T-helper 2 cell (primary cell): ENCODE measurements at places on chromosomes 7 and 10.
A peak's percentile ranks its signal among the peaks of the same experiment; 100 is the strongest.

DNA sequence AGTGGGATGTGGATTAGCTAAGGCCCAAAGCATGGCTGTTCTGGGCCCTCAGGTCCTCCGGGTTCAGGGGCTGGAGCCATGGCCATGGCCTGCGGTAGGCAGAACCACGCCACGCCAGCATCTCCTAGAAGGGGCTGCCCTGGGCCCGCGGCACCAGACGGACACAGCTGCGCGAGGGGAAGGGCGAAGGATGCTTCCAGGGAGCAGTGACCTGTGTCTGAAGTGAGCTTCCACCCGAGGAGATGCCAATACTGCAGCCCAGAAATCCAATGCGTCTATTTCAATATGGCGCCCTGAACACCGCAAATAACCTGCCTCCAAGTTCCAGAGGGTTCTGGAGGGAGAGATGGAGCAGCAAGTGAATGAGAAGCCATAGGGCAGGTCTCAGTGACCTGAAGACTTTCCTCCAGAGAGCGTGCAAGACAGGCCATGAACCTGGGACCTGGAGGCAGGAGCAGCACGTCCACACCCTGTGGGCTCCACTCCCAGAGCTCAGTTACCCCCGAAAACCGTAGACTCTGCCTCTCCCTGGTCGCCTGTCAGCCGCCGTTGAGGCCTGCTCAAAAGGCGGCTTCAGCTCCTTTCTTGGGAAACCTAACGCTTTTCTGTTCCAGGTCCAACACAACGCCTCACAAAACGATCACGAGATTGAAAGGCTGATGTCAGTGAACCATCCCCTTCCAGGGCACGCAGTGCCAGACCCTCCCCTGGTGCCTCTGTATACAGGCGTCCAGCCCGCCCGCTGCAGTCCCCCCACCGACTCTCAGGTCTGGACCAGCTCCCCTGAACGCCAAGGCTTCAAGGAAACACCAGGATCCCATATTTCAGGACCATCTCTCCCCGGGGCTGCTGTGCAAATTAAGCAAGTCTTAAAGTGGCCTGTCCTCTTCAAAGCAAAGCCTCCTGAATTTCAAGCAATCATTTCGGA lies 37.4 kb downstream of the AMZ1 start:
- DNase-seq = no peak

- DNase-seq = no peak
These were observed 49.6 kb upstream of the ZNF680 start for GRCh38 chr7:64612452-64612851.

- peak; percentile 63 for DNase-seq
These were observed 241.5 kb upstream of the PTER start for GRCh38 chr10:16195178-16195769.

- no peak for DNase-seq
These were observed 72.5 kb upstream of the KCNMA1 start for GRCh38 chr10:77710081-77710551.

DNA sequence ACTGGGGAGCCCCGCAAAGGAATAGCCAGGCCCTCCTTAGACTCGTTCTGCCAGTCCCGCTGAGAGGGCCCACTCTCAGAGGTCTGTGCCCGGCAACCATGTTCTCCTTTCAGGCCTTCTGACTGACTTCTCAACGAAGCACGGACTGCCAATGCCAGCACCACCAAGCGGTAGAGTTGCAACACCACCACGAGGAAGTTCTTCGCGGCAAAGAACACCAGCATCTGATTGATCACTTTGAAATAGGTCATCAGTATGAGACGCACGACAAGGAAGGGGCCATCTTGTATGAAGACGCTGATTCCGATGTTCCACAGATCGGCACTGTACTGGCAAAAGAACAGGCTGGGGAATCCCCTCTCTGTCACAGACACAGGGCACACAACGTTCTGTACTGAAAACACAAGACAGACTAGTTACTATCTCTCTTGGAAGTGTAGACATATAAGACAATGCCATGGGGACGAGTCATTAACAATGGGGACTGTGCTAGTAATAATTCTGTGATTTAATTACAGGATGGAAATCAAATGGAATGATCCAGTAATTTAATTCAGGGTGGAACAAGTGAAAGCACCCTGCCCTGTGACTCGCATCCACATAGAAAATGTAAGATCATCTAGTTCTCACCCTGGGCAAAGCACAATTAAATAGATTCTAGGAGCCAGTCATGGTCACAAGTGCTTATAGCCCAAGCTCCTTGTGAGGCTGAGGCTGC lies 42.7 kb downstream of the TMEM26 start:
- no peak for DNase-seq

DNA sequence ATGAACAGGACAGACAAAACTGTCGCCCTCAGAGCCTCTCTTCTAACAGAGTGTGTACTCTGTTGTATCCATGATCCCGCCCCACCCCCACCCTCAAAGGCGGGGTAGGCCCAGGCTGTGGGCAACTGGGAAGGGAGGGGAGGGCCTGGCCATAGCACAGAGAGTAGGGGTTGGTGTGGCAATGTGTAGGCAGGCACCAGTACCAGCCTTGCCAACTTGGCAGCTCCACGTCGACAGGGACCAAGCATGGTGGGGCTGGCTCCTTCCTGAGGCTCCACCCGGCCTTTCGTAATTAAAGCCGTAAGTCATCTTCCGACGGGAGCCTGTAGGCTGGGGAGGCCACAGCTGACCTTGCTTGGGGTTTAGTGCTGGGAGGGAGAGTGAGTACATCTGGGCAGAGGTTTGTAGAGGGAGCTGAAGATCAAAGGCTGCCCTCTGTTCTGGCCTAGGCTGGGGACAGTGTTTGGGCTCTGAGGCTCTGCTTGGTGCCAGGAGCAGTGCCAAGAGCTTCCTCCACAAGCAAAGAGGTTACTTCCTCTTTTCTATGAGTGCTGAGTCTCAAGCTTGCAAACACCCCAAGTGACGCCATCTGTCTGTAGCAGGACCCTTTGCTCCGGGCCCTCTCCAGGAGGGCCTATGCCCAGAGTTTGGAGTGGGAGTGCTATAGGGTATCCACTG lies 121.6 kb downstream of the C10orf105 start:
- DNase-seq = no peak

DNA sequence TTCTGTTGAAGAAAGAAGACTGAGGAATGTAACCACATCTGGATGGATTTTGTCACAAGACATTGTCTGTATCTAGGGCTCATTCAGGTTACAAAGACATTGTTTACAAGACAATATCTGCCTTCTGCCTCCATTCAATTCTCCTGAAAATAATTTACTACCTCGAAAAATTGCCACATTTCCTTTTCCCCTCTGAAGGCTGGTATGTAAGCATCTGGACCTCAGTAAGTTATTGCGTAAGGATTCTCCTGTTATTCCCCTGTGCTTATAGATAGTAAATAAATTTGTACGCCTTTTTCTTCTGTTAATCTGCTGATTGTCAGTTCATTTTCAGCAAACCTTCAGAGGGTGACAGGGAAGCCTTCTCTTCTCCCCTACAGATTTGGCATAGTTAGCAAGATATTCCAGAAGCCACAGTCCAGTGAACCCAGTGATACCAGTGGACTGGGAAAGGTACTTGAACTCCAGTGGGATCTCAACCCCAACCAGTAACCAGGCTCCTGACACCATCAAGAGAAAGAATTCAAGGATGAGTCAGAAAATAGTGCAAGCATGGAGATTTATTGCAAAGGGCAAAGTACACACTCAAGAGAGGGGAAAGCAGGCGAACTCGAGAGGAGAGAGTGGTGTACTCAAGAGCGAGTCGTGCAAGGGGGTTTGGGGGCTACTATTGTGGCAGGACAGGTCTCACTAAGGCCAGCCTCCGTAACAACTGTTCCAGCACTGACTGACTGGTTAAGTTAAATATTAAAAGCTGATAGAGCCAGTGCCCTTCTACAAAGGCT lies 706.9 kb upstream of the GHITM start:
- no peak for DNase-seq

GRCh38 chr7:150417863-150418262 lies 32.6 kb upstream of the GIMAP8 start:
- no peak for DNase-seq

GRCh38 chr7:131147604-131148003 lies 180.1 kb upstream of the MKLN1 start:
- DNase-seq = no peak
